ENCODE measurements at places on chromosomes 12 and 14.

GRCh38 chr14:43528321-43528720, 978.8 kb downstream of the FSCB start:
- no peak for DNase-seq

GRCh38 chr12:70920251-70920851, at the start of gene PTPRR:
Gene PTPRR, minus strand, starts transcription at chr12:70920738. Its CDS starts 348 bp downstream, at chr12:70920390.
- DNase-seq = peak; percentile 18

GRCh38 chr14:91350813-91351511, 66.7 kb downstream of the CCDC88C start:
- DNase-seq = no peak

DNA sequence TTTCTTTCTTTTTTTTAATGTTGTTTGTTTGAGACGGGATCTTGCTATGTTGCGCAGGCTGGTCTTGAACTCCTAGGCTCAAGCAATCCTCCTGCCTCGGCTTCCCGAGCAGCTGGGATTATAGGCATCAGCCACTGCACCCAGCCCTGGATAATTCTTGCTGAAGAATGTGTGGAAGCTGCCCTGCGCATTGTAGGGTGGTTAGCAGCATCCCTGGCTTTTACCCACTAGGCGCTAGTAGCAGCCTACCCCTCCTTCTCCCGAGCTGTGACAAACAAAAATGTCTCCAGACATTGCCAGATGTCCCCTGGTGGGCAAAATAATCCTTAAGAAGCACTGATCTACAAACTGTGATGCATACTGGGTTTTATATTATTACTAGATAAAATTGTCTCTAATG, 6.6 kb downstream of the DCAF4 start:
- DNase-seq = no peak

DNA sequence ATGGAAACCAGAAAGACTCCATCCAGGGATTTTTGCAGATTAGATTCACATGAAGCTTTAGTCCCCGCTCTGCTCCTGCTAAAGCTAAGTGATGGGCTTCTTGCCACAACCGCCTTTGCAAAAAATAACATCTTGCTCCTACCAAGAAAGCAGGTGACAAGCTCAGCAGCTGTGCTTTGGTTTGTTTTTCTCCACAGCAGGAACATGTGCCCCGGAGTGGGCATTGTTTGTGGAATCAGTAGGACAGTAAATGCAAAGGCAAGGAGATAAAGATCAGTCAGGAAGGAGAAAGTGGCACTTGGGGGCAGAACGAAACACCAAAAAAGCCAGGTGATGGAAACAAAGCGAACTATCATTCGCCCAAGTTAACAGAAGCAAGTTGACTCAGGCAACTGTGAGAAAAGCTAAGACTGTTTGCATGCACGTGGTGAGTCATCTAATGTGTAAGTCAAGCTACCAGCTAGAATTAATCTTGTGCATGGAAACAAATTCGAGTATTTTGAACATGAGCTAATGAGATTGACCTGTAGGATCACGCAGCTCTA, 165.5 kb upstream of the PLXNC1 start:
- no peak for DNase-seq

DNA sequence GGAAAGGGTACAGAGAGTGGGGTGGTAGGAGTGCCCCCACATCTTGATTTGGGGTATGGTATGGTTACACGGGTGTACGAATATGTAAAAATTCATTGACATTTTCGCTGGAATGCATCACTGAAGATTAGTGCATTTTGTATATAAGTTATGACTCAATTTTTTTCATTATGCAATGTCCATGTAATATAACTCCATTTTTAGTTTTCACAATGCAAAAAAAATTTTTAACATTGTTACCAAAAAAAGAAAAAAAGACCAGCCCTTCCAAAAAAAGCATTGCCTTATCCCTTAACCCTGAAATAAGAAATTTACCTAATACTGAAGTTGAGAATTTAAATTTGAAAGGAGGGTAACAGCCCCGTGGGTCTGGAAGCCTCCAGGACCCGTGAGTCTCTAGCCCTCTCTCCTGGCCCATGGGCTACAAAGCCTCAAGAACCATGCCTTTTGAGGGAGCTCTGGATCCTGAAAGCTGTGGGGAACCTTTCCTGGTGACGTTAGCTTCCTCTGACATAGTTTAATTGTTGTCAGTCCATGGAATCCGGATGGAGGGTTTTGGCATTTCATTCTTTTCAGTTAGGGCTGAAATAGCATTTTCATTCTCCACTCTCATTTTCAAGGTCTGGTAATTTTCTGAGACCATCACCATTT, 55.6 kb upstream of the ACTN1 start:
- DNase-seq = no peak

GRCh38 chr14:50001151-50001998, 108.5 kb downstream of the ARF6 start:
- DNase-seq = no peak

GRCh38 chr14:64722842-64723447, 18.7 kb downstream of the PLEKHG3 start:
- no peak for DNase-seq

DNA sequence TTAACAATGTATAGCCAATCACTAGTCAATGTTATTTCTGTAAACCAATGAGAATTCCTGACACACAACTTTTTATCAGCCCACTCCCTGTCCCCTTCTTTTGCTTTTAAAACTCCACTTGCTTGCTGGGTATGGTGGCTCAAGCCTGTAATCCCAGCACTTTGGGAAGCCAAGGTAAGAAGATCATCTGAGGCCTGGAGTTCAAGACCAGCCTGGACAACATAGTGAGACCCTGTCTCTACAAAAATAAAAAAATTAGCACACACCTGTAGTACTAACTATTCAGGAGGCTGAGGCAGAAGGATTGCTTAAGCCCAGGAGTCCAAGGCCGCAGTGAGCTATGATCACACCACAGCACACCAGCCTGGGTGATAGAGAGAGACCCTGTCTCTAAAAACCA, 87.8 kb downstream of the PAPLN start:
- no peak for DNase-seq

DNA sequence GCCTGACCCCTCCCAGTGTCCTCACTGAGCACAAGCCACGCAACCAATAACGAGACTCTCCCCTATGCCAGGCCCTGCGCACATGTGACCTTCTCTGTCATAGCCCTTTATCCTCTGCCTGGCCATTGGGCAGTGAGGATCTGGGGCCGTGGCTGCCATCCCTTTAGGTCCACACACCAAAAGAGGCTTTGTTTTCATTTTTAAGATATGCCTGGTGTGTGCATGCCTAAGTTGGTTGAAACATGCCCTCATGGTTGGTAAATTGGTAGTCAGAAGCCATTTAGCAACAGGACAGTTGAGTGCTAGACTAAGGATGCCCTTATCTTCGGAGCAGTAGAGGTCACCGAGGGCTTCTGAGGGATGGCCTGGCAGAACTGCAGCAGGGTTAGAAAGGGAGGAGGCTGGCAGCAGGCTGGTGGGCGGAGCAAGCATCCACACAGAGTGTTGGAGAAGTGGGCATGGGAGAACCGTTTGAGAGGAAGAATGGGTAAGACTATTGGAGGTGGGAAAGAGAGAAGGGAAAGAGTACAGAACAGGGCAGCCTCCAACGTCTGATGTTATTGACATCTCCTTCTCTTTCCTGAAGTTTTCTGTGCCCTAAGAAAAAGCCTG, 75.1 kb downstream of the SLC24A4 start:
- DNase-seq = no peak

DNA sequence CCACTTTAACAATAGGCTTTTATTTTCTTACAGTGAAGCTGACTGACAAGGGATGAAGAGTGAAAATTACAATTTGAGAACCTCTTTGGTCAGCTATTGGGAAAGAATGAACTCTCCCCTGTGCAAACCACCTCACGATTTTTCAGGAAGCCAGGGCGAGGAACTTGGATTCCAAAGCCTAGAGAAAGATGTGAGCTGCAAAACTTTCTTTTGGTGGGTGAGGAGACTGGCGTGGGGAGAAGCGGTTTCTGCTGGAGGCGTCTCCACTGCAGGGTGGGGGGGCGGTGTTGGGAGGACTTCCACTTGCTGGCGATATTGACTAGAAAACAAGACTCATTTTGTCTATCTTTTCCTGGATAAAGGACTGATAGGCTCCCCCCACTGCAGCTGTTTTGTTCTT, 59.3 kb upstream of the VRK1 start:
- no peak for DNase-seq

DNA sequence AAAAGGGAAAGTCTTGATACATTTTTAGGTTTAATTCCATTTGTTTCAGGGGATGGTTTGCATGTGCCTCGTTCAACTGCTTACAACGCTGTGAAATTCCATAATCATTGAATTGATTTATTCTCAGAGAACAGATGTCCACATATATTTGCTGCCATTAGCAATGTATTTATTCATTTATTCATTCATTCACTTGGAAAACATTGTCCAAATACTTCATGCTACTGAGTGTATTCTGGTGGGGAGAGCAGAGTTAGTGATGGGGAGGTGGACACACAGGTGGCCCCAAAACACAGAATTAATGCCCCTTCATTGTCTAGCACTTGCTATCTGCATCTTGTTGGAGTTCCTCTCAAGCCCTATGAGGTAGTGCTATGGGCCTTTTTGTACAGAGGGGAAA, 141.2 kb upstream of the PARP11 start:
- no peak for DNase-seq

DNA sequence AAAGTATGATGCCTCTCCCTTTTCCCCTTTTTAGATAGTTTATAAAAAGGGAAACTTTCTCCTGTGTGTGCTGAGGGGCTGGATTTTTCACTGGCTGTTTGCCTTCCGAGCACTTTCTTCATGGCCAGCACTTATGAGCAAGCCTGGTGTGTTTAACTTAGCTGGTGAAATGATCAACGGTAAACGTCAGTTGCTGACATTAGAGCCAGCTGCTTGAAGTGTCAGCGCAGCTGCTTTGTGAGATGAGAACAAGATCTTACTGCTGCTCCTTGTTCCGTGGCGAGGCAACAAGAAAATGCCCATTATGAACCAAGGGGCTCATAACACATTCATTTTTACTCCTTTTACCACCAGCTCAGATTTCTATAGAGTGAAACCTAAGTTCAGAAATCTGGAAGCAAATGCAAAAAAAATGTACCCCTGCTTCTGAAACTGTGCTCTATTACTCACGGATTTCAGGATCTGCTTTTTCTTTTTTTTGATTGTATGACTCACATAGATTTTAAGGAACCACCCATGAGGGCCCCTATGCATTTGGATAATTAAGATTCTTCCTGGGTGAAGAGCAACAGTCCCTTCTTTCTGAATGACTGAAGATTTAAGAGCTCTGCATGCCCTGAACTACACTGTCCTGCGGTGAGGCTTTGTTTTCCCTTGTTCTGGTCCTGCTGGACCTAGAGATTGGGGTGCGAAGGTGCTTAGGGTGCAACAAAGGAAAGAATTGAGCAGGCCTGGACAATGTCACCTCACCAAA, 74.3 kb upstream of the CPM start:
- DNase-seq = no peak

GRCh38 chr12:90061809-90062208, 353.2 kb upstream of the ATP2B1 start:
- DNase-seq = no peak

- DNase-seq = no peak
Observed at GRCh38 chr12:90390947-90391346, 564.0 kb downstream of the CCER1 start.

DNA sequence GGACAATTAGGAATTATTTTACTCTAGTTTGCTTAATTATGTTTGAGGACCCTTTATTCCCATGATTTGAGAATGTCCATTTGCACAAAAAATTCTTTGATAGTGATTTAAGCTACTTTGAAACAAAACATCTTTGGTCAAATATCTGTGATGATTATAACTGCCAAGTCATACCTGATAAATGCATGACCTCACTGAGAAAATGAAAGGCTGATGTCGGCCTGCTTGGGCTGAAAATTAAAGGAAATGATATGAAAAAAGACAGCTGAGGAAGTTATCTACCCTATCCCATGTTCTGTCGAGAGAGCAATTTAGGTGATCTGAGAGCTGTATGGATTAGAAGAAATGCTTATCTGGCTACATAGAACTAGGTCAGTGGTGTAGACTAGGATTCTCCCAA, 43.6 kb downstream of the ATL1 start:
- no peak for DNase-seq

GRCh38 chr12:68667896-68668295, 18.9 kb upstream of the NUP107 start:
- no peak for DNase-seq

- no peak for DNase-seq
Observed at GRCh38 chr12:125922330-125922729, 857.1 kb downstream of the AACS start.

DNA sequence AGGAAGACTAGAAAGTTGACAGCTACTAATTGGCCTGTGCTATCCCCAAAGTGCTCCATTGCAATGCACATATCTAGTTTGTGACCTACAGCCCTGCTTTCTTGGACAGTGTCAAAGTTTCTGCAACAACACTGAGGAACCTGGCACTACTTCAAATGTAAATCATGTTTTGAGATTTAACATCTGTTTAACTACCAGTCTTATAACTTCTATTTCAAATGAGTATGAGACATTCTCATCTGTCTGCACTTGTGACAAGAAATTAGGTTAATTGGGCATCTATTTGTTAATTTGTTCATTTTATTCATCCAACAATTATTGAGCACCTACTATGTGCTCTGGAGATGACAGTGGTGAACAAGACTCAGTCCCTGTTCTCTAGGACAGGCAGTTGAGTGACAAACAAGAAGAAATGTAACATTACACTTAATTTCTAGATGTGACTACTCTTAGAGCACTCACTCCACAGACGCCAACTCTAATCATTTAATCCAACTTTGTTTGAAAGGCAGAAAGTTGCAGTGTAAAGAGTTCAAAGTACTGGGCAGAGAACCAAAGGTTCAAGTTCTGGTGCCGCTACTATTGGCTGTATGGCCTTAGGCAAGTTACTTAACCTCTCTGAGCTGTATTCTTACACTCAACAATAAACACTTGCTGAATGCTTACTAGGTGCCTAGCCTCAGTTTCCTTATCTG, 74.8 kb downstream of the HECTD4 start:
- no peak for DNase-seq

DNA sequence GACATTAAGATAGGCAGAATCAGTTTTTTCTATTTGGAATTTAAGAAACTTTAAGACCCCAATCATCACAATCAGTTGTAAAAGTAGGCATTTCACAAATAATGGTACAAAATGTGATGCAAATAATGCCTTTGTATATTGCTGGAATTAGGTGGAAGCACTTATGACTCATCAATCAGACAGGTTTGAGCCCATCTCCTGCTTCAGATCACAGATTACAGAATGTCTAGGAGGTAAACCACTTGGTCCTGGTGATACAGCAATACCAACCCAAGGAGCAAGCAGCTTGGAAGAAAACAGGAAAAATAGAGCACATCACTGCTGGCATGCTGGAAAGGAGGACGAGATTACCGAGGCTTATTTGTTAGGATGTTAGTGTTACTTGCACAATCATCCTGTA, 57.6 kb downstream of the C12orf56 start:
- no peak for DNase-seq
